ENCODE measurements at places on chromosomes 16 and 17.
A peak's percentile ranks its signal among the peaks of the same experiment; 100 is the strongest.

DNA sequence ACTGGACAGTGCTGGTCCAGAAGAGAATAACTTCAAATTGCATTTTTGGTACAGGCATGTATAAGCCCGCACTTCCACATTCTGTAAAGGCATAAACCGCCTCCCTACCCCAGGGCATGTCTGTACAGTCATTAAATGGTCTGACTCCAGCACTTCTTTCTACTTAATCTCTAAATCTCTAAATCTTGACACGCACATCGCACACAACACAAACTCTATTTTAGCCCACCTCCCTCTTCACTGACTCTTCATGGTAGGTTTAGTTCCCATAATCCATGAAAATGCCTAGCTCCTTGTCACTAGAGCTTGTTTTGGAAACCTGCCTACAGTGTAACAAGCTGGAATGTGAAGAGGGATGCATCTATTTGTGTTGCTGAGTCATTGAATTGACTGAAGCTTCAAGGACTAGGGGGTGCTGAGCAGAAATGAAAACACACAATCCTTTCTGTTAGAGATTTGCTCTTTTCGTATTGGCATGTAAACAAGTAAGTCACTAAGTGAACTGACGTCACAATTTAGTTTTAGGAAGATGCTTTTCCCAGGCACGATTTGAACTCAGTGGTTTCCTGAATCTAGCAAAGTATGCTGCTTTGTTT lies 1.6 kb upstream of the DUSP14 start:
- DNase-seq: peak; percentile 98

- DNase-seq: no peak
Observed at GRCh38 chr16:80427795-80428194, 113.0 kb upstream of the DYNLRB2 start.

DNA sequence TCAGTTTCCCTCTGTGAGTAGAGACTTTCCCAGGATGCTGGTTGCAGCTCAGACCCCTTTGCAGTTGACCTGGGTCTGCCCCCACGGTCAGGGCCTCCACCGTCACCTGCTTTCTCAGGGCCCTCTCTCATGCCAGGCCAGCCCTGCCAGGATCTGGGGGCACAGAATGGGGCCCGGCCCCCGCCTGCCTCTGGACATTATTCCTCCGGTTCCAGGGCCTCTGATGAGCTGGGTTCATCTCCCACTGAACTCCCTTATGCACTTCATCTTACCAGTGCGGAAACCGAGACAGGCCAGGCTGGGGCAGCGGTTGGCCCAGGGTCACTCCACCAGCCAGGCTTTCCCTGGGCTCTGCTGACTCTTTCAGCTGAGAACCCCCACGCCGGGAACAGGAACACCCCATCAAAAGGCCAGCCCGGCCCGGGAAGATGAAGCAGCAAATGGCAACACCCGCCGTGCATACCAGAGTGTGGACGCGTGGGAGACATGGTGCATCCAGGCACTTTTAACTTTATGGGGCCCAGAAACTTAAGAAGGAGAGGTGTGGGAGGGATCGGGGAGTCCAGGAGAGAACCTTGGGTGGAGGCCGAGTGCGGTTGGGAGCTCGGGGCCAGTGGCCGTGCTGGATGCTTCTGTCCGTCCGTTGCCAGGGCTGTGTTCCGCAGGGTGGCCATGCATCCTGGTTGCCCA lies 19.9 kb downstream of the ZNF469 start:
- no peak for DNase-seq

- peak; percentile 58 for DNase-seq
Observed at GRCh38 chr16:87233928-87234327, 83.3 kb downstream of the C16orf95 start.

DNA sequence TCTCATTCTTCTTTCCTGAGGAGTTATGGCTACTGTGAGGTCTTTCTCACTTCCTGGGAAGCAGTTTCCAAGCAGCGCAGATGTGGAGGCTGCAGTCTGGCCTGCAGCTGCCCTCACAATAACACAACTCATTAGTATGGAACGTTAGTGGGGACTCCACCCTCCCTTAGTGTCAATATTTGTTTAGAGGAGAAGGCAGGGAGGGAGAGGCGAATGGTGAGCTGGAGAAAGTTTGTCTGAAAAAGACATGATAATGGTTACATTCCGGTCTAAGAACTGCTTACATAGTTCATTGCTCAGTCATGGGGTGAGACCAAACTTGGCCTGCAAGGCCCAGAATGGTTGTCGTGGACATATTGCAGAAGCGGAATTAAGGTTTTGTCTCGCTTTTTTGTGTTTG lies 170.2 kb downstream of the HS3ST3B1 start:
- peak; percentile 62 for DNase-seq

- DNase-seq: no peak
Observed at GRCh38 chr17:74110467-74110866, 93.0 kb upstream of the RPL38 start.

DNA sequence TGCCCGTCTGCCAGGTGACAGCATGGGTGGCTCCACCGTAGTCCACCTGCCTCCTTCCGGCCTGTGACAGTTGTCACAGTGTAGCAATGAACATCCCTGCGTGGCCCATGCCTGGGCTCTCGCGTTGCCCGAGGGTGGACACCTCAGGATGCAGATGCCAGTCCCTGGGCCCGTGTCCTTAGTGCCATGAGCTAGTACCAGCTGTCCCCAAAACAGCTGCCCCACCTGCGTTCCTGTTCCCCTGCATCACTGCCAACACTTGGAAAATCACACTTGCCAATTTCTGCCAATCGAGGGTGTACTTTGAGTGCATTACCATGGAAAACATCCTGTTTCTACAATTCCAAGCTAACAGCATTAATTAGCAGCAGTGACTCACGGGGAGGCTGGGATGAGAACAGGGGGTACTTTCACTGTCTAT lies 9.0 kb upstream of the C16orf95 start:
- DNase-seq: peak; percentile 32

DNA sequence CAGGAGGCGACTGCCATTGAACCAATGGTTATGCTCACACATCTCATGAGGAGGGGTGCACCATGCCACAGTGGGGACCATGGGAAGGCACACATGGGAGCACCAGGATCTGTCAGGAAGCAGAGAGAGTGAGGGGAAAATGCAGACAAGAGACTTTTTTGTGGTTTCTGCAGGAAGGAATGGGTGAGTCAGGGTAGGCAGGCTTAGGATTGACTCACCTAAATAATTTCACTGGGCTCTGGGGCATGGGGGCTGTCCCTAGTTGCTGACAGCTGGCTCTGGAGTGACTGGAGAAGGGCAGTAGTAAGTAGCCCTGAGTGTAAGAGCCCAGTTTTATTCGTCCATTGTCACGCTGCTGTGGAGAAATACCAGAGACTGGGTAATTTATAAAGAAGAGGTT lies 202.4 kb downstream of the AXIN2 start:
- peak; percentile 83 for DNase-seq

- peak; percentile 45 for DNase-seq
Observed at GRCh38 chr16:54318941-54319340, 32.4 kb upstream of the IRX3 start.

DNA sequence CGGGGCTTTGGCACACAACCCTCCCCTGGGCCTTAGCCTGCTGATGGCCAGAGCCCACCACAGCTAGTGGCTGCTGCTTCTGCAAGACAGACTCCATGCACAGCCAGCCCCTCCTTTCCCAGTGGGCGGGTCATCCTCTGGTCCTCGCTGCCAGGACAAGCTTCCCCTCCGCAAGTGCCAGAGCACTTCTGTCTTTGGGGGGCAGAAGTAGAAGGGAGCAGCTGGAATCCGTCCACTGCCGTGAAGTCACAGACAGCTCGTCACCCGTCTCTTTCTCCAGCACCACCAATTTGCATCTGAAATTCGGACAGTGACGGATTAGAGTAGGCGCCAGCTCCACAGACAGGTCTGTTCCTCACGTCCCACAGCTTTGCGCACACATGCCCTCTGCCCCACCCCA lies 31.3 kb upstream of the NAT9 start:
- no peak for DNase-seq

- DNase-seq: no peak
Observed at GRCh38 chr16:88778271-88778525, 6.8 kb downstream of the PIEZO1 start.

- DNase-seq: no peak
Observed at GRCh38 chr16:79190542-79190941, 410.0 kb downstream of the MAF start.

DNA sequence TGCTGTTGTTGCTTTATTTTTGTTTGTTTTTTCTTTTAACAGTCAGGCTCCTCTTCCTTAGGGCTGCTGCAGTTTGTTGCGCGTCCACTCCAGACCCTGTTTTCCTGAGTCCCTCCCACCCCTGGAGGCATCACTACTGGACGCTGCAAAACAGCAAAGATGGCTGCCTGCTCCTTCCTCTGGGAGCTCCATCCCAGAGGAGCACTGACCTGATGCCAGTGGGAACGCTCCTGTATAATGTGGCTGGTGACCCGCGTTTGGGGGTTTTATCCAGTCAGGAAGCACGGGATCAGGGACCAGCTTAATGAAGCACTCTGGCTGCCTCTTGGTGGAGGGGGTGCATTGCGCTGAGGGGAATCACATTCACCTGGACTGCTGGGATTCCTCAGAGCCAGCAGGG lies 1005.6 kb downstream of the CDH8 start:
- no peak for DNase-seq

DNA sequence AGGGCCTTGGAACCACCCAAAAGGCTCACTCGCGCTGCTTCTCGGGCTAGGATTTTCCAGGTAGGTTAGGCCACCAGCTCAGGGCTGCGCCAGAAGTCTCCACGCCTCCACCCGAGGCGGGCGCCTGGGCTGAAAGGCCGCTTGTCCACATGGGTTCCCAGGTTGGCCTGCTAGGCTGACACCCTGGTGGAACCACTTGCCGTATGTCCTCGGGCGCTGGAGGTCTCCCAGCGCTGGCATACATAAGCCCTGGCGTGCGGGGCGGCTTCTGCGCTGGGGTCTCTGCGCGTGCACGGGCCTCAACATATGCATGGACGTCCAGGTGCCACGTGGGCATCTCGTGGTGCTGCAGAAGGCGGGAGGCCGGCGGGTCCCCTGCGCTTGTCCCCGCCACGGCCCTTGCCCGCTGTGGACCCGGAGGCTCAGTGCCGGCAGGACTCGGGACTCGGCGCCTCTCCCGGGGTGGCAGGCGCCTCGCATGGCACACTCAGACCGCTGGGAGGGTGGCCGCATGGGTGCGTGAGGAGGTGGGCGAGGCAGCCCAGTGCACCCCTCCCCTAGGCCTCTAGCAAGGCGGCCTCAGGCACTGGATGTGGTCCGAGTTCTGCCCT lies 47.2 kb upstream of the ZNF629 start:
- DNase-seq: no peak

DNA sequence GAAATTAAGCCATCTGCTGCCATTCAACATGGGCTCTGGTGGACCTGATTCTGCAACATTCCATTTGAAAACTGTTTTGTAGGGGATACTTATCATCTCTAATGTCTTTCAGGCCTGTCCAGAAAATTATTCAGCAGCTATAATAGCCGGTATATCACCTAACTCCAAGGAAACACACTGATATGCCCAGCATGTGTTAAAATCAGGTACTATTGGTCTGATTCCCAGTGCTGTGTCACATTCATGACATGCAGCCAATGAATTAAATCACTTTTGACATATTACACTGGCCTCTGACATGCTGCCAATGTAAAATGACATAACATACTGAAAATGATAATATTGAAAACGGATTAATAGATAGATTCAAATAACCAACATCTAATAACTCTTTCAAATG lies 60.5 kb upstream of the IRX5 start:
- no peak for DNase-seq

- no peak for DNase-seq
Observed at GRCh38 chr17:55546481-55546880, 35.2 kb upstream of the SMIM36 start.

GRCh38 chr16:23801378-23801777 lies 34.4 kb upstream of the PRKCB start:
- peak; percentile 58 for DNase-seq

DNA sequence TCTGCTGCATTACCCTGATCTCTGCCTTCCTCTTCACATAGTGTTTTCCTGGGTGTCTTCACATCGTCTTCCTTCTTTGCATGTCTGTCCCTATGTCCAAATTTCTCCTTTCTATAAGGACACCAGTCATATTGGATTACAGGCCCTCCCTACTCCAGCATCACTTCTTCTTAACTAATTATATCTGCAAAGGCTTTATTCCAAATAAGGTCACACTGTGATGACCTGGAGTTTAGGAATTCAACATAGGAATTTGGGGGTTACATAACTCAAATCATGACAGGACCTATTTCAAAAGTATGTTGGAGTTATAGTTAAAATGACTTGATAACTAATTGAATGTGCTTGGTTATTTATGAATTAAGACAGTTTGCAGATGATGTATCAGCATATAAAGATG lies 490.5 kb upstream of the ERCC4 start:
- DNase-seq: no peak

DNA sequence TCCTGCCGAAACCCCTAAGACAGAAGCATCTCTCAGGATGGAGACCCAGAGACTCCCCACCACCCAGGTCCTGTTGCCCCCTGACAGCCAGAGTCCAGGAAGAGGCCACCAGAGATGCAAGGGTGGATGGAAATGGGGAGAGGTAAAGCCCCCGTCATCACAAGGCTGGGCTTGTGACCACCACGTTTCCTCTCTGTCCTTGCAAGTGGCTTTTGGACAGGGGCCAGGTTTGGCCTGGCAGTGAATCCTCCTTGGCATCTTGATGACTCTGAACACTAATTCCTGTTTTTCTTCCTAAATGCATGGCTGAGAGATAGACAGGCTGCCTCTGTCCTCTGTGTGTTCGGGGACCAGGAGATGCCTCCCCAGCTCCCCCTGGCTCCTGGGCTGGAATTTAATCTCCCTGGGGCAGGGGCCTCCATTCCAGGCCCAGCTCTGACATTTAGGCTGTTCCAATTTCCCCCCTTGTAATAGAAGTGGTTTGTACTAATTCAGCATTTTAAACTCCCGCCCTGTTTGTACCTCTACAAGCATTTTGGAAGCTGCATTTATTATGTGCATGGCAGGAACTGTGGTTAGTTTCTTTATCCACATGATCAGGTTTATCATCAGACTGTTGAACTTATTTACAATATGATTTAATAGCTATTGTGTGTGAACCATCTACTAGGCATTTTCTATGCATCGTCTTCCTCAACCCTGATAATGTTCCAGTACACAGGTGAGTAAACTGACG lies 116.1 kb upstream of the IRX6 start:
- DNase-seq: no peak

DNA sequence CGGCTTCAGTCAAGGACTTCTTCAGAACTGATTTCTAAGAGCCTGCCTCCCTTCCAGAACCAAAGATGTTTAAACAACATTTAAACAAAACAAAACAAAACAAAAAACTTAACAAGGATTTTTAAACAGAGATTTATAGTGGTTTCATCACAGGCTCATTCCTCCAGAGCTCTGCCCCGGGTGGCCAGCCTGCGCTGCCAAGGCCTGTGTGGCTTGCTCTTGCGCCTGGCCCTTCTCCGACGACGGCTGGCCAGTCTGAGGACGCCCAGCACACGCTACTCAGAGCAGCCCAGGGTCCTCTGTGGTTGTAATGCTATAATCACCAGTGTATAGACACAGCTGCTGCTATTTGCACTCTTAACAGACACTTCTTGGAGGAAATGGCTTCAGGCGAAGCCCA lies 307.2 kb upstream of the MYOCD start:
- DNase-seq: no peak

Measured in fibroblast of mammary gland (primary cell).